Body of pancreas (tissue), 4 donors: ENCODE measurements at places on chromosomes 5 and 9. TPM values are rescaled to one million over a fixed set of nuclear protein-coding genes. Genes with fewer than 3 reads are reported as not detected.
A peak's percentile ranks its signal among the peaks of the same experiment; 100 is the strongest.

OR1Q1 gene
- not detected for total RNA-seq

SLC36A2 gene
- total RNA-seq, result not detected

PCDHAC1 gene
- total RNA-seq, result 1.8 TPM

BTNL9 gene
- 20.2 TPM for total RNA-seq

SLC12A7 gene
- 42.8 TPM for total RNA-seq

DNA sequence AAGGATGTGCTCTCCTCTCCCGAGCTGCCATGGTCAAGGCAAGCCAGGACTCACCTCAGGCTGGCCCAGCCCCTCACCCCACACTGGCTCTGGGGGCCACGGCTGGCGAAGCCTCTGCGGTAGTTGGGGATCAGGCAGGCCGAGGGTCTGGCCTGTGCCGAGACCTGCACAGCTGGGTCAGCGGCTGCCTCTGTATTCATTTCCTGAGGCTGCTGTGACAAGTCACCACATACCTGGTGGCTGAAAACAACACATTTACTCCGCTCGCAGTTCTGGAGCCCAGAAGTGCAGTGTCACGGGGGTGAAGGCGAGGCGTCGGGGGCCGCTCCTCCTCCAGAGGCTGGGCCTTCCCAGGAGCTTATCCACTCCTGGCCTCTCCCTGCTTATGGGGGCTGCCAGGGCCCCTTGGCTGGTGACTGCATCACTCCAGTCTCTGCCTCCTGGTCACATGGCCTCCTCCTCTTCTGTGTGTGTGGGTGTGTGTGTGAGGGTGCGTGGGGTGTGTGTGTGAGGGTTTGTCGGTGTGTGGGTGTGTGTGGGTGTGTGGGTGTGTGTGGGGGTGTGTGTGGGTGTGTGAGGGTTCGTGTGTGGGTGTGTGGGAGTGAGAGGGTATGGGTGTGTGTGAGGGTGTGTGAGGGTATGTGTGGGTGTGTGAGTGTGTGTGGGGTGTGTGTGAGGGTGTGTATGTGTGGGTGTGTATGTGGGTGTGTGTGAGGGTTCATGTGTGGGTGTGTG is 3.2 kb upstream of the SCGB3A1 start:
- H3K4me1 ChIP-seq, result peaks cover 46% of the 10 kb centered on the region
- no peaks in the 10 kb centered on the region for H3K36me3 ChIP-seq
- no peaks in the 10 kb centered on the region for H3K27me3 ChIP-seq
- H3K27ac ChIP-seq, result no peak overlapping the region

DNA sequence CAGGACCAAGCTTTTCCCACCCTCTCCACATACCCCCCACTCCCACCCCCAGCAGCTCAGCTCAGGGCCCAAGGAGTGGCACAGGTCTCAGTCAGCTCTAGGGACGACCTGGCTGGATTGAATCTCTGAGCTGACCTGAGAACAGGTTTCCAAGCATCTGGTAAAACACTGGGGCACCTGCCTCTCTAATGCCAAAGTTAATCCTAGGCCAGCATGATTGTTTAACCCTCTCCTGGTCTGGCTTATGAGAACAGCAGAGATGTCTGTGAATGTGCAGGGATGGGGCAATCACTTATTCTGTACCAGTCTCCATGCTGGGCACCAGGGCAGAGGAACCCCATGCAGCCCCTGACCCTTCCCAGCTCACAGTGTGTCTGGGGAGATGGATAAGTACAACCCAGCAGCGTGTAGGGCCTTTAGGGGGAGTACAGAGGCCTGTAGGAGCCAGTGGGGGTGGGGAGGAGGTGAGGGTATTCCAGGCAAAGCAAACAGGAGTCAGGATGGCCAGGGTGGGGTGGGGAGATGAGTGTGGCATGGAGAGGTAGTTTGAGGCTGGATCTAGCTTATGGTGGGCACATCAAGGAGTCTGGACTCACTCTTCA is 678 bp upstream of the KIF12 start:
- no peaks in the 10 kb centered on the region for H3K36me3 ChIP-seq
- H3K4me1 ChIP-seq, result peaks cover 55% of the 10 kb centered on the region
- H3K27me3 ChIP-seq, result no peaks in the 10 kb centered on the region
- H3K27ac ChIP-seq, result peak overlapping the region; percentile 82
- no peak overlapping the region for H3K4me3 ChIP-seq
- peak; percentile 61 for DNase-seq

GRCh38 chr5:30401479-30402058 is 791.9 kb upstream of the CDH6 start:
- no peaks in the 10 kb centered on the region for H3K36me3 ChIP-seq
- H3K4me1 ChIP-seq, result no peaks in the 10 kb centered on the region
- H3K27ac ChIP-seq, result no peak overlapping the region
- no peaks in the 10 kb centered on the region for H3K27me3 ChIP-seq

DNA sequence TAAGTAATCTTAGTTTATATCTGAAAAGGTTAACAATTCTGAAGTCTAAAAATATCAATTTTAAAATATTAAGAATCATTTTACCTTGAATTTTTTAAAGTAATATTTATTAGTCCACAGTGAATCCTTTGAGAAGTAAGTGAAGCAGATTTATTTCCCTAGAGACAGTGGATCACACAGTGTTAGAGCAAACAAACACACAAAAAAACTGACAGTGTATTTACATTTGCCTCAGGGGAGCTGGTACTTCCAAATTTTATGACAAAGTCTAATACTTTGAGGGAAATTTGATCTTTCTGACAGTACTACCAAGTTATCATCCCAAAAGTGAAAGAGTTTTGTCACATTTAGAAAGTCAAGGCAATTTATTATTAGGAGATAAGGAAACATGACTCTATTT is 1750.6 kb upstream of the CDH9 start:
- no peak overlapping the region for H3K4me3 ChIP-seq
- no peak overlapping the region for H3K27ac ChIP-seq
- H3K27me3 ChIP-seq, result no peaks in the 10 kb centered on the region
- no peaks in the 10 kb centered on the region for H3K4me1 ChIP-seq

DNA sequence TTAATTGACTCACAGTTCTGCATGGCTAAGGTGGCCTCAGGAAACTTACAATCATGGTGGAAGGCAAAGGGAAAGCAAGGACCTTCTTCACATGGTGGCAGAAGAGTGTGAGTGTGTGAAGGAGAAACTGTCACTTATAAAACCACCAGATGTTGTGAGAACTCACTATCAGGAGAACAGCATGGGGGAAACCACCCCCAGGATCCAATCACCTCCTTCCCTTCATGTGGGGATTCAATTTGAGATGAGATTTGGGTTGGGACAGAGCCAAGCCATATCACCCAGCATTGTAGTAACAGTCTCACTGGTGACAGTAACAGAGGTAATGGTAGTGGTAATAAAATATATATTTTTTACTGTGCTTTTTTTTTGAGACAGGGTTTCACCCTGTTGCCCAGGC is 18.1 kb downstream of the ZBTB5 start:
- no peak overlapping the region for H3K4me3 ChIP-seq
- H3K27me3 ChIP-seq, result no peaks in the 10 kb centered on the region
- H3K27ac ChIP-seq, result no peak overlapping the region
- DNase-seq, result no peak
- H3K4me1 ChIP-seq, result peaks cover 21% of the 10 kb centered on the region

DNA sequence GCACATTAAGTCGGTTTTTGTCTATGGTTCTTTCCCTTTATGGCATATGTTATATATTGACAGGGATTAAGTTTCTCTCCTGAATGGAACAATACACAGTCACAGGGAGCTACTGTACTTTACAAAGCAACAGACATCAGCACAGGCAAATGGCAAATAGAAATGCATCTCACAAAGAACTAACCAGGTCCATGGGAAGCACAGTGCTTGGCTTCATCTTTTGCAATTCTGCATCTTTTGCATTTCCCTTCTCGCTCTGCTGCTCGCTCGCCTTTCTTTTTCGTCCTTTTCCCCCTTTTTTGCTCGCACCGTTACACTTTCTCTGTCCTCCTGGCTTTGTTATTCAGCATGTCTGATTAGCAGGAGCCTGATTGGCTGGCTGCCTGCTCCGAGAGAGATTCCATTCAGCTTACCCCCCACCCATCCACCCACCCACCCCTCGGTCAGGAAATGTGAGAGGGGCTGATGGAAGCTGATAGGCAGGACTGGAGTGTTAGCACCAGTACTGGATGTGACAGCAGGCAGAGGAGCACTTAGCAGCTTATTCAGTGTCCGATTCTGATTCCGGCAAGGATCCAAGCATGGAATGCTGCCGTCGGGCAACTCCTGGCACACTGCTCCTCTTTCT is at the start of gene ADAMTSL1:
TSS of gene ADAMTSL1 (plus strand) at position 502 of the 628 bp plus-strand sequence. CDS start at position 582, 80 bp downstream.
- H3K4me1 ChIP-seq, result peaks cover 14% of the 10 kb centered on the region
- DNase-seq, result peak; percentile 48
- H3K4me3 ChIP-seq, result no peak within 1 kb of the TSS

- H3K27ac ChIP-seq, result peak overlapping the region; percentile 58
- no peak for DNase-seq
- no peak overlapping the region for H3K4me3 ChIP-seq
- peaks cover 27% of the 10 kb centered on the region for H3K4me1 ChIP-seq
These were observed 38.3 kb upstream of the DAB2IP start for GRCh38 chr9:121613009-121613752.

- H3K27me3 ChIP-seq, result no peaks in the 10 kb centered on the region
- H3K4me1 ChIP-seq, result no peaks in the 10 kb centered on the region
- no peak for DNase-seq
- H3K36me3 ChIP-seq, result no peaks in the 10 kb centered on the region
- H3K27ac ChIP-seq, result no peak overlapping the region
These were observed 156.3 kb upstream of the MVB12B start for GRCh38 chr9:126170286-126170823.

GRCh38 chr5:72474046-72474500 is 33.1 kb downstream of the ZNF366 start:
- H3K4me3 ChIP-seq, result no peak overlapping the region
- no peaks in the 10 kb centered on the region for H3K27me3 ChIP-seq
- DNase-seq, result no peak
- H3K27ac ChIP-seq, result no peak overlapping the region
- no peaks in the 10 kb centered on the region for H3K4me1 ChIP-seq

- H3K4me1 ChIP-seq, result no peaks in the 10 kb centered on the region
- H3K4me3 ChIP-seq, result no peak overlapping the region
- peak; percentile 8 for DNase-seq
- no peak overlapping the region for H3K27ac ChIP-seq
- H3K36me3 ChIP-seq, result no peaks in the 10 kb centered on the region
These were observed 296.5 kb downstream of the ARHGAP26 start for GRCh38 chr5:143066556-143067281.

DNA sequence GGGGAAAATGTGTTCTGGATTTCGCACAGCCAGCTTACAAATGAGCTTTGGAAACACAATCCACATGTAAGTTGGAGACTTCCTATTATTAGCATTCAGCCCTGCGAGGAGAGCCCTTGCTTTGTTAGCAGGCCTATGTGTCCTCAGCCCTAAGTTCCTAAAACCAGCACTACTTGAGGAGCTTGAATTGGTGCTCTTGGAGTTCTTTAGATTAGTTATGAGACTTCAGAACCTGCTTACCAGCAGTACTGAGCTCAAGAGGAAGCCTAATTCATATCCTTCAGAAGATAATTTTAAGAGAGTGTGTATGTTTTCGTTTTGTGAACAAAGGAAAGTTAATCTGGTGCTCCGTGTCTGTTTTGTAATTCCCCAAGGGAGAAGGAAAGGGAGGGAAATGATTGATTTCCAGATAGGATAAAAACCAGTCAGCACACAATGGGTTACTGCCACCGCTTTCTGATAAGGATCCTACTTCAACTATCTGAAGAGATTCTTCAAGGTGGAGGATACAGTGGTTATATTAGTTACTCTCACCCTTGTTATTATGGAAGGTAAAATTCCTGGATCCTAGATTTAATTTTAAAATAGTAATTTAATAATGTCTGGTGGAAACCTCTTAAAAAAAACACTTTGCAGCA is 35.2 kb downstream of the PIK3R1 start:
- peaks cover 21% of the 10 kb centered on the region for H3K4me1 ChIP-seq
- H3K4me3 ChIP-seq, result no peak overlapping the region
- H3K27ac ChIP-seq, result no peak overlapping the region
- no peak for DNase-seq
- no peaks in the 10 kb centered on the region for H3K36me3 ChIP-seq
- H3K27me3 ChIP-seq, result no peaks in the 10 kb centered on the region

GRCh38 chr9:81833563-81834345 is 94.5 kb upstream of the SPATA31D4 start:
- H3K27me3 ChIP-seq, result no peaks in the 10 kb centered on the region
- H3K36me3 ChIP-seq, result no peaks in the 10 kb centered on the region

GRCh38 chr9:21747175-21747574 is 55.3 kb upstream of the MTAP start:
- no peaks in the 10 kb centered on the region for H3K4me1 ChIP-seq
- H3K36me3 ChIP-seq, result no peaks in the 10 kb centered on the region
- no peak overlapping the region for H3K4me3 ChIP-seq
- no peak for DNase-seq

GRCh38 chr5:159850160-159850559 is 66.1 kb upstream of the ADRA1B start:
- no peaks in the 10 kb centered on the region for H3K4me1 ChIP-seq
- H3K27me3 ChIP-seq, result no peaks in the 10 kb centered on the region
- no peak overlapping the region for H3K4me3 ChIP-seq

DNA sequence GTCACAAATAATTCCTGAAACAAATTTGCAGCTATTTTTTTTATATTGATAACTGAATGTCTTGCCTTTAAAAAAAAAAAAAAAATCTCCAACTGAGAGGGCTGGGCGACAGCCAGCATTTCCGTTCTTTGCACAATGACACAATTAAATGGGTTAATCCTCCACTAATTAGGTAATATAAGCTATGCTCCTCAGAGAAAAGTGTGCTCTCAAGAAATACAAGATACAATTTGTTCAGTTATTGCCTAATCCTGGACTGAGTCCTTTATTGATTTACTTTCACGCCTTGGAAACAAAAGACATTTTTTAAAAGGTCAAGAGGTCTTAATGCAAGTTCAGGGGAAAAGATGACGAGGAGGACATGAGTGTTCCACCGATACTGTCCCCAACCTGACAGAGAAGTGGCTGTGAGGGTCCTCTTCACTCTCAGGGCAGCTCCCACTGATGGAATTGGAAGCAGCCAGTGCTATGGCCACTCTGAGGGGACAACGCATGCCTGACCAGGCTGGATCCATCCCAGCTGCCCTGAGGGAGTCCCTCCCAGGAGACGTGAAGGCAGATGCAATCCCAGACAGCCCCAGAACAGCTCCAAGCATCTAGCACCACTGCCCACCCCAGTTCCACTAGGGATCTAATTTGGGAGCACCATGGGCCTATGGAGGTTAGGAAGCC is 220.7 kb downstream of the GNA14 start:
- H3K4me1 ChIP-seq, result peaks cover 5% of the 10 kb centered on the region
- H3K4me3 ChIP-seq, result no peak overlapping the region
- H3K27ac ChIP-seq, result no peak overlapping the region

- H3K27me3 ChIP-seq, result no peaks in the 10 kb centered on the region
- H3K36me3 ChIP-seq, result no peaks in the 10 kb centered on the region
- peak; percentile 95 for DNase-seq
- peaks cover 95% of the 10 kb centered on the region for H3K4me1 ChIP-seq
- H3K27ac ChIP-seq, result peak overlapping the region; percentile 95
- H3K4me3 ChIP-seq, result no peak overlapping the region
These were observed 66.0 kb upstream of the KLF9 start for GRCh38 chr9:70480405-70480980.

- H3K4me3 ChIP-seq, result no peak overlapping the region
- H3K36me3 ChIP-seq, result no peaks in the 10 kb centered on the region
- no peak for DNase-seq
- no peaks in the 10 kb centered on the region for H3K4me1 ChIP-seq
- no peak overlapping the region for H3K27ac ChIP-seq
These were observed 91.5 kb downstream of the SPRY4 start for GRCh38 chr5:142233083-142234032.
